Right lung (tissue), 10 donors: ENCODE measurements at places on chromosomes 6 and 20. TPM values are rescaled to one million over a fixed set of nuclear protein-coding genes. Genes with fewer than 3 reads are reported as not detected.

The ADAM33 gene
- polyA plus RNA-seq = 8.3 TPM

The MACROD2 gene
- 7.9 TPM for polyA plus RNA-seq

The CENPB gene
- polyA plus RNA-seq = 40.1 TPM

- DNase-seq = no peak
These were observed 73.0 kb downstream of the FARS2 start for GRCh38 chr6:5334341-5334740.

DNA sequence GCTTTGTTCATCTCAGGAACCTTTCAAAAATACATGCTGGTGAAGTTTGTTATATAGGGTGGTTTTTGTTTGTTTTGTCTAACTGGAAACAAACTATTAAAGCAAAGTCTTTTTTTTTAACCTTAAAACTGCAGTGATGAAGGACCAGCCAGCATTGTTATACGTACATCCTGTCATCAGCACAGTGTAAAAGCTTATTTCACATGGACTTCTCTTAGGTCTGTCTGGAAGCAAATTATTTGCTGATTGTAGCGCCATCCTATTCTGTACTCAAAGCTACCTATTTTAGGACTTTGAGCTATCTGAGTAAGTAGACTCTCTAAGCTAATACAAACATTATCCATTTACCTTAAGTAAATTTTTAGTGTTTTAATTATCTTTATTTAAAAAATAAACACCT, 61.7 kb downstream of the SNX9 start:
- DNase-seq = no peak

DNA sequence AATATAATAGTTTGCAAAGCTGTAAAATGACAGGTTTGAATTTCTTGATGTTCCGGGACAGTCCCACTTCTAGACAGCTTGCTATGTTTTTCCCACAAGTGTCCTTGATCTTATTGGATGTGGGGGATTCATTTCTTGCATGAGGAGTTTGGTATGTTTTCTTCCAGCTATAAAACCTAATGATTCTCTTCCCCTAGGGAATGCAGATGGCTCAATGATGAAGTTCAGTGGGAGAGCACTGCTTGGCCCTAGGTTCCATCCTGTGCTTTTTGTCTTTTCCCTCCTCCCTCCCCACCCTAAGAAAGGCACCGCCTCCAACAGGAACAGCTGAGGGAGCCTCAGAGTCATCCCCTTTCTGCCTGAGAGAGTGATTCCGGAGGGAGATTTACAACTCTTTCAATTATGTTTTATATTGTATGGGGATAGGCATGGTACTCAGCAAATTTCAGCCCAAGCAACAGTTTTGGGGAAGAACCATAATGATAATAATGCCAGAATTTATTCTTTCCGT, 149.2 kb downstream of the PHACTR1 start:
- no peak for DNase-seq

- DNase-seq = no peak
These were observed 74.0 kb downstream of the PPP1R3G start for GRCh38 chr6:5159162-5159561.

GRCh38 chr6:41602864-41603608, 35.2 kb upstream of the MDFI start:
- peak; percentile 88 for DNase-seq

GRCh38 chr6:112680091-112680490, 333.0 kb downstream of the RFPL4B start:
- DNase-seq = no peak

DNA sequence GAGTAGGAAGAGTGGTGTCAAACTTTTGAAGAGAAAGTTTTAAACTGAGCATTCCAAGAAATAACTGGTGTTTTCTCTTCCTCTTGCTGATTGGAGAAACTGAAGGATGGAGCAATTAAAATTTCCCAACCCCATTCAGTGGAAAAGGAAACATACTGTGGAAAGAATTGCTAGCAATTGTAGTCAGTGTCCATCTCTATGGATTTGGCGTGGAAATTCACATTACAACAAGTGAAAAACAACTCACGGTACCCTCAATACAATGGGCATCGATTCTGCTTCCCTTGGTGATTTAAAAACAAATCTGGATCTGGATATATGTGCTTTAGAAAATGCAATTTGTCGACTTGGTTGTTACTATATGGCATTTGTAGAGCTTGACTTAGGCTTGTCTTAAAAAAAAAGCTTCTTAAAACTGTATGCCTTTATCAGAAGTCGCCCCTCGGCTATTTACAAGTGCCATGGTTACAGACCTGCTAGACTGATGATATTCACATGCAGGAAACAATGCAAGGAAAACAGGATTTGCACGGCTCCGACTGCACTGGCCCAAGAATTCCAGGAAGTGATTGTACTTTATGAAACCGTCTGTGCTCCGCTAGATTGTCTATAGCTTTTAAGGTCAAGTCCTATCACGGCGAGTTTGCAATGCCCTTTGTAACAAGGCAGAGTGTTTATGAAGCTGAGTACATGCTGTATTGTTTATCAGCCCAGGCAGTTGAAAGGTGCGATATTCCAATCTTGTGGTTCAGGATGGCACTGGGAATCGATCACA, 131.7 kb upstream of the PHACTR1 start:
- DNase-seq = peak; percentile 25

- peak; percentile 13 for DNase-seq
These were observed 47.4 kb downstream of the LGSN start for GRCh38 chr6:63272397-63272796.
